ENCODE measurements at places on chromosomes 5 and 9. TPM values are rescaled to one million over a fixed set of nuclear protein-coding genes. Genes with fewer than 3 reads are reported as not detected.

DNA sequence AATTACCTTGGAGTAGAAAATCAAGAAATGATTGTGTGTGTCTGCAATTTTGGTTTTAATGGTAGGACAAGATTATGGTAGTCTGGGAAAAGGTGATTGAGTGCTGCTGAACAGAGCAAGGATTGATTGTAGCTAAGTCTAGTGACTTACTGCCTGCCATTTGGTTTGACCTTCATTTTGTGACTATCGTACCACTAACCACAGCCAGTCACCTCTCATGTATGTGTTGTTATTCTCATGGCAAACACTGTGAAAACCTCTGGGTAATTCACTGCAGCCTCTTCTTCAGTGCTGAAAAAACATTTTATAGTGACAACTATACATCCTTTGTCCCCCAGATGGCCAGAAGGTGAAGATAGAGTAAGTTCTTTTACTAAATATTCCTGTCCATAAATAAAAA, 37.5 kb downstream of the CTNNA1 start:
- DNase-seq, result no peak
- no peak overlapping the region for H3K27ac ChIP-seq
- H3K4me1 ChIP-seq, result no peaks in the 10 kb centered on the region
- H3K27me3 ChIP-seq, result no peaks in the 10 kb centered on the region
- no peak overlapping the region for H3K4me3 ChIP-seq
- no peaks in the 10 kb centered on the region for H3K36me3 ChIP-seq

DNA sequence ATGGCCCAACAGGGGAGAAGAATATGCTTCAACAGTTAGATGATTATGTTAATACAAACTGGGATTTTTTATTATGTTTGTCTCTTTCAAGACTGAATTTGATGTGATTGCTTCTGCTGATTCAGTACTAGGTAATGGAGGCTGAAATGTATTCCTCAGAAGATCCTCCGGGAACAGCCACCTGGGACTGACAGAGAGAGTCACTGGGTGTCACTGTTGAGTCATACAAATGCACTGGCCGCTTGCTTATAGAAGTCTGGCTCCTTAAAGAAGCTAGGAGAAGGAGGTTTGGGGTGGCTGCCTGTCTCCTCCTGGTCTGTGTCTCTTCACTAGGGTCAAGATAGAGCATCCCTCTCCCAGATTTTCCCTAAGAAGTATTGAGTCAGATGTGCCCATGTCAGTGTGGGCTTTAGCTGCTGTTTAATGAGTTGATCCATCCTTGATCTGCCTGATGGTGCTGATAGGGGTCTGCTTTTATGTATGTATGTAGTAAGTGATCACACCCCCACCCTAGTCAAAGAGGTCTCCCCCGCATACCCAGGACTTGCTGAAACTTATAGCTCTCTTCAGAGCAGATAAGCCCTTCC, 773.4 kb downstream of the BRINP1 start:
- no peaks in the 10 kb centered on the region for H3K36me3 ChIP-seq
- no peak overlapping the region for H3K27ac ChIP-seq
- H3K4me1 ChIP-seq, result no peaks in the 10 kb centered on the region
- DNase-seq, result no peak

GRCh38 chr5:141649972-141650371, 1.2 kb downstream of the FCHSD1 start:
- H3K27ac ChIP-seq, result peak overlapping the region; percentile 79
- no peak for DNase-seq
- H3K4me1 ChIP-seq, result peaks cover 31% of the 10 kb centered on the region
- H3K36me3 ChIP-seq, result peaks cover 32% of the 10 kb centered on the region
- H3K4me3 ChIP-seq, result peak overlapping the region; percentile 65

DNA sequence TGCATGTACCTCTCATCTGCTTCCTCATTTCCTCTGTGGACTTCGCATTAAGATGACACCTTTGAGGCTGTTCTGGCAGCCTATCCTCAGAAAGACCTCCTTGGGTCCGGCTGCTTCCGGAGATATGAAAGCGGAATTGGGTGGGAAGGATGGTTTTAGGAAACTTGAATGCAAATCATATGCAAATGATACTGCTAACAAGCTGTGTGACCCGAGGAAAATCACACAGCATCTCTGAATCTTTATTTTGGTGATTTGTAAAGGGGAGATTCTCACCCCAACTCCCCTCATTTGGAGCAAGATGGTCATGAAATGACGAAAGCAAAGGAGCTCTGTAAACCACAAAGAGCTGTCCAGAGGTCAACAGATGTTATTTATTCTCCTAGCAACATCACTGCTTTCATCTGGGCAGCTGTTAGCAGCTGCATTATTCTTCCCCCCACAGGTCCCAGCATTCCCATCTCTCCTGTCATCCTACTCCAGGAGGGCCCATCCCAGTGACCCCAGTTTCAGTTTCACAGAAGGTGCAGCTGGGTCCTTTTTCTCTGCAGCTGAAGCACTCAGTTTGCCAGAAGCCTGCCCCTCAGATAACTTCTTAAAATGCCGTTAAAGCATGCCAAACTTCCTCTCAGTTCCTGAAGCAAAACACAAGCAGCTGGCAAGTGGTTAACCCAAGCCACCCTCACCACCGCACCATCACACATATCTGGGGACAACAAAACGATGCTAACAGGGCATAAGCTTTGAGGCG, 269.5 kb downstream of the SEC61B start:
- peaks cover 4% of the 10 kb centered on the region for H3K27me3 ChIP-seq
- H3K4me3 ChIP-seq, result no peak overlapping the region
- no peaks in the 10 kb centered on the region for H3K36me3 ChIP-seq
- no peak for DNase-seq
- H3K4me1 ChIP-seq, result no peaks in the 10 kb centered on the region

- no peaks in the 10 kb centered on the region for H3K4me1 ChIP-seq
- no peaks in the 10 kb centered on the region for H3K27me3 ChIP-seq
- H3K27ac ChIP-seq, result no peak overlapping the region
- no peaks in the 10 kb centered on the region for H3K36me3 ChIP-seq
Measured at GRCh38 chr5:66358741-66359140, 214.6 kb downstream of the SREK1 start.

DNA sequence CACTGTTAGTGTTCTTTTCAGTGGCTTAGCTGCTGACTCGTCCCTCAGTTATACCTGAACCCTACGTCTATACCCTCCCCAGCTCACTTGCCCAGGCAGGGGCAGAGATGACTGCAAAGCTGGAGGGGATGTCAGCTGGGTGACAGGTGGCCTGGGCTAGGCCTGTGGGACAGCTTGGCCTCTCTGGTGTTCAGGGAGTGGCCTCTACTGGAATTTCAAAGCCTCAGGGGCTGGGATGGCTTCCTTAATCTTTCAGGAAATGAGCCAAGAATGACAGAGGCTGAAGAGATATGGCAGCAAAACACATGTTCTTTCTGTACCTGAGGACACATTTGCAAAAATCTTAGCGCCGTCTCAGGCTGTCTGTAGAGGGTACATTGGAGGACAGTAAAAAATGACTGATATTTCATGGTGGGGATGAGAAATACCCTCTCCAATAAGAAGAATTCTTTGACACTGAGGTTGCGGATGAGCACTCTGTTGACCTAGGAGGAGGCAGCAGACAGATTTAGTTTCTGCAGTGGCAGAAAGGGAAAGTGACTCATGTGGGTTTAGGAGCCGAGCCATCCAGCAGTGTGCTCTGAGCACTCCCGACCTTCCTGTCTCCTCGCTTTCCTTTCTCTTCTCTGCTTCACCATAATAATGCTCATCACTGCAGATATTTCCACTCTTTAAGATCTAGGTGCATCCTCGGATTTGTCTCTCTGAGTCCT, 54.4 kb downstream of the ENTREP1 start:
- H3K4me1 ChIP-seq, result no peaks in the 10 kb centered on the region
- no peaks in the 10 kb centered on the region for H3K36me3 ChIP-seq
- no peaks in the 10 kb centered on the region for H3K27me3 ChIP-seq
- H3K27ac ChIP-seq, result no peak overlapping the region

DNA sequence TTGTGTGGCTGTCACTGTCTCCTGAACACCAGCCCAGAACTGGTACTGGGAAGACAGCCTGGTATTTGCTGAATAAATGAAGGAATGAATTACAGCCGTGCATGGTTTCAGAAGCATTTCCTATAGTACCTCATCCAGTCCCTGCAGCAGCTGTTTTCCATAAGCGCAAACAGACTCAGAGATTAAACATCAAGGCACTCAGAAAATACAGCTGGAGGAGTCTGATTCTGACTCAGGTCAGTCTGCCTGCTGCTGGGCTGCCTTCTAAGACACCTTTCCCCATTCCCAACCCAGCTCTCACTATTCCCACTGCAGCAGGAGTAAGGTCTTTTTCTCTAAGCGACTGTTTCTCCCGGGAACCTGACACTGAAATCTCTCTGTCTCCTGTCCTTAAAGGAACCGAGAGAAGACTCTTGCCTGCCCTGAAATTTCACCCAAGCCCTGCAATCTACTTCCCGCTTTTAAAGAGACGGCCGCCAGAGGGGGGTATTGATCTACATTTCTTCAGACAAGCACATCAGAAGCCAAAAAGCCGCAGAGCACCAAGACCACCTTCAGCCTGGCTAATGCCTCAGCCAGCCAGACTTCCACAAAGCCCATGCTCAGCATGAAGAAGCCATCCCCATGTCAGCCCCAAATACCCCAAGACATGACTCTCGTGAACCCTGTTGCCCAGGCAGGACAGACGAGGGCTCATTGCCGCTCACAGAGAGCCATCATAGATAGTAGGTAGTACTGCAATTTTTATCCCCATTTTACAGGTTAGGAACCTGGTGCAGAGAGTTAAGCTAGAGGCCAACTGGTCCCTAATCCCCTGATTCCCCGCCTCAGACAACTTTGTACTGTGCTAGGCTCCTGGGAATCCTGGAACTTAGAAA, 5.4 kb upstream of the FOXI1 start:
- no peak overlapping the region for H3K27ac ChIP-seq
- H3K4me1 ChIP-seq, result no peaks in the 10 kb centered on the region
- H3K4me3 ChIP-seq, result no peak overlapping the region
- DNase-seq, result peak; percentile 78

DNA sequence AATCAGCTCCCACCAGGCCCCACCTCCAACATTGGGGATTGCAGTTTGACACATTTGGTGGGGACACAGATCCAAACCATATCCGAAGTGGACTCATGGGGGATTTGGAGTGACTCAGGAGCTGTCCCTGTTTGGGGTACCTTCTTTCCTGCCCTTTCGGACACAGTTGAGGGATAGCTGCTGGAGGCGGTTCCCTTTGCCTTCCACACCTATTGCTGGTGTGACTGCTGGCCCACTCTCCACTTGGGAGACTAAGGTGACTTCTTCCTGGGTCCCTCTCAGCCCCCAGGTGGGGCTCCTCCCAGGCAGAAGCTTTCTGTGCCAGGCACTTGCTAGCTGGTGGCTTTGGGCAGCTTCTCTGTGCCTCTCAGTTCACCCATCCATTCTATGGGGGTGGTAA, 26.6 kb downstream of the LAMC3 start:
- no peaks in the 10 kb centered on the region for H3K27me3 ChIP-seq
- H3K27ac ChIP-seq, result no peak overlapping the region
- no peaks in the 10 kb centered on the region for H3K36me3 ChIP-seq
- no peak for DNase-seq

GRCh38 chr5:74072646-74073045, 446.6 kb downstream of the ARHGEF28 start:
- H3K27me3 ChIP-seq, result no peaks in the 10 kb centered on the region
- no peaks in the 10 kb centered on the region for H3K36me3 ChIP-seq
- no peak overlapping the region for H3K4me3 ChIP-seq

DNA sequence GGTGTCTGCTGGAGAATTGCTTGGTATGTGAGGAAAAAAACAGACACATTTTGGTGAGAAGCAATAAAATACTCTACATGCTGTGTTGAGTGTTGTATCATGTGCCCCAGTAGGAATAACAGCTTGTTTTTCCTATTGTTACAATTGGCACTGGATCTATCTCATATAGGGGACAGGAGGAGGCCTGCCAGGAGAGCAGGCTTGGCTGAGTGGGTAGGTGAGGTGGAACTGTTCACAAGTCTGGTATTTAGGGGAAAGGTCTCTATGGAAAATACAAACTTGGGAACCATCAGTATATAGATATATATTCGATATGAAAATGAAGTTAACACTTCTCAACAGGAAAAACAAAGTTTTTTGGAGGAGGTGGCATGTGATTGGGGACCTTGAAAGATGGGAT, 9.5 kb upstream of the SH3TC2 start:
- H3K4me1 ChIP-seq, result no peaks in the 10 kb centered on the region
- no peaks in the 10 kb centered on the region for H3K36me3 ChIP-seq
- H3K27ac ChIP-seq, result no peak overlapping the region
- no peak for DNase-seq
- no peaks in the 10 kb centered on the region for H3K27me3 ChIP-seq

SPATA6L gene
- total RNA-seq, result 2.5 TPM

FGF18 gene
- 0.57 TPM for total RNA-seq

QRFP gene
- not detected for total RNA-seq

Measured in CD4-positive, CD25-positive, alpha-beta regulatory T cell (primary cell).